ENCODE measurements at places on chromosomes 5 and 9. TPM values are rescaled to one million over a fixed set of nuclear protein-coding genes. Genes with fewer than 3 reads are reported as not detected.

- no peak for DNase-seq
These were observed 5.4 kb upstream of the SLC1A3 start for GRCh38 chr5:36600917-36601527.

- DNase-seq: no peak
These were observed 146.7 kb upstream of the COL5A1 start for GRCh38 chr9:134494905-134495304.

DNA sequence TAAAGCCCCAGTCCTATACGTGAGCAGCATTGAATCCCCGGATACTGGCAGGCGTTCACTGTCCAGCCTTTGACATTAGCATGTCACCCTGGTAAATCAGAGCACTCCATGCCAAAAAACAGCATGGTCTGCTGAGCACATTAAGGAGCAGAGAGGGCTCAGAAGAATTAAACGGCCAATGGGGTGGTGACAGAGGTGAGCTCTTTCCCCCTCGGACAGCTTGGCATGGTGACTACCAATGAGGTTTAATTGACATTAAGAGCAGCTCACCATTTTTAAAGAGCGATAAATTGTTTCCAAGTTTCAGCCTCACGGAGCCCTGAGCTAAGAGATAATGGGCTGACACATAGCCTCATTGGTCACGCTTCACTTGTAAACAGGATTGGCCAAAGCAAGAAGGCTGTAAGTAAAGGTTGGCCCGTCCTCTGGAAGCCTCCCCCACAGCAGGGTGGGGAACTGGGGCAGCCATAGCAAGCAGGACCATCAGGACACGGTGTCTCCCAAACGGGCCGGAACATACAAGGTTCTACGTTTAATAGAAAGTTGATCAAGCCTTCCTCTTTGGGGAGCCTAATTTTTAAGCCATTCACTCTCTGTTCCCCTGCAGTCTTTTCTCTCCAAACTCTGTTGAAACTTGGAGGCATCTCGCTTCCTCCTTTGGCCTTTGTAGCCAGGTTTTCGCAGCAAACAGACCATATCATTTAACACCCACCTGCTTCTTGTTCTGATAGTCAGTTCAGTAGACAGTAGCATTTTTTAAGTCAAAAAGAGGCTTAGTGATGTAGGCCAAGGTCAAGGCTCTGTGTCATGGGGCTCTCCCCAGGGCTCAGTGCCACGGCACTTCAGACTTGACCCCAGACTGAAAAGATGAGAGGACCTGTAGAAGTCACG is 25.9 kb downstream of the QRFP start:
- no peak for DNase-seq

GRCh38 chr5:378301-378891 is 56.9 kb downstream of the AHRR start:
- peak; percentile 32 for DNase-seq

- DNase-seq: no peak
These were observed 687.1 kb downstream of the TLE1 start for GRCh38 chr9:81002242-81002641.

- DNase-seq: no peak
These were observed 36.1 kb downstream of the FGF18 start for GRCh38 chr5:171455522-171455921.

TTC39B gene
- 18.6 TPM for total RNA-seq

- DNase-seq: peak; percentile 34
These were observed 8.2 kb upstream of the NIPAL4 start for GRCh38 chr5:157451806-157452205.

PROB1 gene
- total RNA-seq: 2.4 TPM

ENTPD2 gene
- 1.3 TPM for total RNA-seq

GRCh38 chr9:98550206-98550820 is 158.4 kb downstream of the GABBR2 start:
- DNase-seq: no peak

TAF11L10 gene
- not detected for total RNA-seq

GABRP gene
- total RNA-seq: 0.42 TPM

NUDT2 gene
- total RNA-seq: 18.7 TPM

GRCh38 chr9:99126312-99126711 is 21.4 kb downstream of the TGFBR1 start:
- DNase-seq: no peak

DNA sequence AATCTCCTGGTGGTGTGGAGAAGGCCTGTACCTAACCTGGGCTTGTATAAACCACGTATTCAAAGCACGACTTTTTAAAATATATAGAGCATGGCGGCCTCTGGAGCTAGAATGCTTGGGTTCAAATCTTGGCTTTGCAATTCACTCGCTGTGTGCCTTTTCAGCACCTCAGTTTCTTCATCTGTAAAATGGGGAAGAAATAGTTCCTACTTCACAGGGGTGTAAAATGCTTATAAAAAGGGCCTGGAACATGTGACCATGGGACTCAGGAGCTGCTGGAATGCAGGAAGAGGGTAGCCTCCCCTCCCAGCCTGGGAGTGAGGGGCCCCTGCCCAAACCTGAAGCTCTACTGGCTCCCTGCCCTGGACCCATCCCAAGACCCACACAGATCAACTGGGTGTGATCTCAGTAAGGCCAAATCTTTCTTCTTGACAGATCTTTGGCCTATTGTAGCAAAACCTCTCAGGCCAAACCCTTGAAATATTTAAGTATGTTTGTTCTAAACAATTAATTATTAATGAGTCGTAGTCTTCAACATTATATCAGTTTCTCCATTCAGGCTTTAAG is 269.0 kb downstream of the ZSWIM6 start:
- DNase-seq: no peak

DNA sequence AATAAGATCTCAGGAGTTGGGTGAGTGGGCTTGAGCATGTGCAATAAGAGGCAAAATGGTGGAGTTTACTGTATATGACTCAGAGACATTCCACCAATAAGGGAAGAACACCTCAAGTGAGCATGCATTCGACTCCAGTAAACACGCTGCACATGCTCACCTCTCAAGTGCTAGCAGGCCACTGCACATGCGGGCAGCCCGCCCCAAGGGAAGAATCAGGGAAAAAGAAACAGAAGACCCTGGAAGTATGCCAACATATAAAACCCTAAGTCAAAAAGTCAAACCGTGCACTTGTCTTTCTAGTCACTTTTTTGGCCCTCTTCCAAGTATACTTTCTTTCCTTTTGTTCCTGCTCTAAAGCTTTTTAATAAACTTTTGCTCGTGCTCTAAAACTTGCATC is 245.3 kb upstream of the RASA1 start:
- no peak for DNase-seq

SV2C gene
- total RNA-seq: 0.60 TPM

GRCh38 chr5:108818613-108819272 is 71.0 kb downstream of the FER start:
- no peak for DNase-seq

GRCh38 chr5:34005681-34006080 is 2.2 kb downstream of the AMACR start:
- DNase-seq: no peak

- DNase-seq: no peak
These were observed 145.4 kb downstream of the NMUR2 start for GRCh38 chr5:152259702-152260101.

DNA sequence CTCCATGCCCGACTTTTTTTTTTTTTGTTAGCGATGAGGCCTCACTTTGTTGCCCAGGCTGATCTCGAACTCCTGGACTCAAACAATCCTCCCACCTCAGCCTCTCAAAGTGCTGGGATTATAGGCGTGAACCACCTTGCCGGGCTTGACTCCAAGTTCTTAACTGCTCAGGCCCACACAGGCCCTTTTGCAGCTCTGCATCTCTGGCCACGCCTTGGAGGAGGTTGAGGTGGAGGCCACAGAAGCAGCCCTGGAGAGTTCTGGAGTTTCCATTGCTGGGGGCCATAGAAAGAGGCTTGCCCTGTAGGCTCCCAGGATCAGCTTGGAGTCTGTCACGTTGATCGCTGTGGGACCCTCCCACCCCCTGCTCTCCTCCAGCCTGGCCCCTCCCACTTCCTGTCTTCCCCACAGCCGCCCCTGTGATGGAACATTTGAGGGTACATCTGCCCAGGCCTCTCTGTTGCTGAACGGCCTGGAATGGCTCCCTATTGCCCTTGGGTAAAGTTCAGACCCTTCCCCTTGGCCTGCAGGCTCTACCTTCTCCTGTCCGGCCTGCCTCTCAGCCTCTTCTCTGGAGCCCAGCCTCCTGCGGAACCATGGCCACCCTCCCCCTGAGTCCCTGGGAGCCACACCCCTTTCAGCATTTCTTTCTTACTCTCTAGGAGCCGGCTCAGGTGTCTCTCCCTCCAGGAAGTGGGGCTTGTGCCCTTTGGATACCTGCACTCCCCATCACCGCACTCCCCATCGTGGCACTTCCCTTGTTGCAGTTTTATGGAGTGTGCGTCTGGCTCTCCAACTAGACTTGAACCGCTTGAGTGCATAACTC is 30.4 kb upstream of the IER5L start:
- DNase-seq: no peak

DNA sequence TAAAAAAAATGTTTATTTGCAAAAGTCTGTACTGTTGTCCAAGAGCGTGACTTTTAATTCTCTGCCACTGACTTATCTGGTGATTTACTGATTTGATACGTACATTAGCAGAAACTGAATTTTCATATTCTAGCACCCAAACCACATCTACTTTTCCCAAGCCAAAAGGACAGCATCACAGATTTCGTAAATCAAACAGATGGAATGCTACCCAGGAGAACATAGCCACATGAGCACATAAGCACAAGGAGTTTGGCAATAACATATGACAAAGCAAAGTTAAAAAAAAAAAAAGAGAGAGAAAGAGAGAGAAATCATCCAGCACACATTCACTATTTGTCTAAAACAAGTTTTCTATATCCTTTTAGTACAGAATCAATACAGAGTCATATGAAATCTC is 83.7 kb downstream of the HINT1 start:
- DNase-seq: no peak

EQTN gene
- 0.44 TPM for total RNA-seq

DNA sequence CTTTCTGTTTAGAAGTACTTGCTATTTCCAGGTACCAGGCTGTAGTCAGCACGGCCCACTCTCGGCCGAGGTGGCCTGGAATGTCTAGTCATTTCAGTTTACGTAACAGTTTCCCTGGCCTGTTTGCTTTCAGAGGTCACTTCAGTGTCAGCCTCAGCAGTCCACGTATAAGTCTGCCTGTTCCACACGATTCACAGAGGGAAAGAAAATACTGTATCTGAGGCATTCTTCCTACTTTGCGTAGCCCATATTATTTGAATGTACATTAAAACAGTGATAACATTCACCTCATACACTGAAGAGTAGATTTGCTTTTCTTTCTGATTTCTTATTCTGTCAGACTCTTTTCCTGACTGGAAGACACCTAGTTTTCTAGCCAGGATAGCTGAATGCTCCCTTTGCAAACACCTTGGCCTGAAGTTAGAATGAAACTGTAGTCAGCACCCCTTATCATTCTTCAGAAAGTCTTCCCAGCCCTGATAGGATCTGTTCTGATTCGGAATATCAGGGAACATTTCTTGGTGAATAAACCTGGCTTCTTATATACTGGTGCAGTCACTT is 140.9 kb downstream of the AOPEP start:
- peak; percentile 61 for DNase-seq

ARRDC1 gene
- total RNA-seq: 118 TPM

DNA sequence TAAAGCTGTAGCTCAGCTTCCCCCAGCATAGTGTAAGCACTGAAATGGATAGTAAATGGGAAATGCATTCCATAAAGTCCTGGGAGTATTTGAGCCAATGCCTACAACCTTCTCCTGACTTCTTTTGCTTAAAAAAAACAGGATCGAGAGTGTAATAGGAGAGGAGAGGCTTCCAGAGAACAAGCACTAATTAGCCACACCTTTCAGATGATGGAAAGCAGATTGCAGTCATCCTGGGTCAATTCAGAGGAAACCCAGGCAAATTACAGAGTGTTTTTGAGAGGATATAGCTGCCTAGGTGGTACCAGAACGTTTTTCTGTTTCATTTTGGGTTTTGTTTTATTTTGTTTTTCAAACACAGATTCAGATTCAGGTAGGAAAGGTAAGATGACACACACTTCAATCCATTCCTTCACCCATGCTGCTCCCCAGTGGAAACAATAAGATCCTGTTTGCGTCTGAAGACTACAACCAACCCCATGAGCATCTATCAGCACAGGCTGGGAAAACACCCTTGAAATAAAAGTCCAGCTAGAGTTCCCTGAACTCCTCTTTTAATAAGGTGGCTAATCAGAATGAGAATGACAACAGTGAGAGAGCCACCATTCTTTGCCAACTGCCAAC is 95.6 kb downstream of the RFK start:
- no peak for DNase-seq

SETX gene
- 67.6 TPM for total RNA-seq

- no peak for DNase-seq
These were observed 49.0 kb downstream of the NPR3 start for GRCh38 chr5:32760091-32760509.

GRCh38 chr5:54671681-54672080 is 154.1 kb downstream of the SNX18 start:
- DNase-seq: no peak

DNA sequence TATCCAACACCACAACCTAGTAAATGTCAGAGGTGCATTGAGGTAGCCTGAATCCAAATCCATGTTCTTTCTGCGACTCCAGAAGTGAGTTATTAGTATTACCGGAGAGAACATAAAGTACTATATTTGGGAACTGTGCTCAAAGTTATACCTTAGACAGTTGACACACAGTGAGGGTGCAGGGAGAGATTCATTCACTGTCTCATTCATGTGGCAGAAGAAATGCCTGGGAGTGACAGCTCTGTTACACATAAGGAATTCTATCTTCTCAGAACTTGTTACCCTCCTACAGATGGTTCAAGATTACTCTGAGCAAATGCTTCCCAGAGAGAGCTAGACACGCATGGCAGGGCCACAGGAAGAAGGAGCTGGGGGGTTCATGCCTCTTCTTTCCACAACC is 103.0 kb downstream of the ATP10B start:
- DNase-seq: no peak

DNA sequence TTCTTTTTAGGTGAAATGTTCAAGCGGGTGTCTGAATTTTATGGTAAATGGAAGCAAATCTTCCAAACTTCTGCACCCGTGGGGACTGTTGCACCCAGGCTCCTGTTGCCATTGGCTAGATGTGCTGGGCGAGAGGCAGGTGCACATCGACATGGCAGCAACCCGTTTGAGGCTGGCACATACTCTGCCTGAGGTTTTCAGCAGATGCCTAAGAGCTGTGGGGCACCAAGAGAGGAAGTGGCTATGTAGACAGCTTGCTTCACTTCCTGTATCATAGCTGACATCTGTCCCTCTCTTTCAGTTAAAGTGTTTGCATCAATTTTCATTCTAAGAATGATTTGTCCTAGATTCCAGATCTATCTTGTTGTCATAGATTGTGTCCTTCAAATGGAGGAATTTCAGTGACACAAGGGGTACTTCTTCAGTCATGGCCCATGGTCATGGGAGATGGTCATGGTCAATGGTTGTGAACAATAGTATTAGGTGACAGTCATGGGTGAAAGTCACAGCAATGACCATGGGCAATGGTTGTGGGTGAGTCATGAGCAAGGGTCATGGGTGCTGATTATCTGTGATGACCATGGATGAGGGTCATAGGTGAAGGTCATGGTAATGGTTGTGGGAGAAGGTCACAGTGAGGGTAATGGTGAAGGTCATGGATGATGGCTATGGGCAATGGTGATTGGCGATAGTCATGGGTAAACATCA is 115.1 kb upstream of the IRX4 start:
- DNase-seq: no peak

GRCh38 chr9:73038613-73039012 is 85.8 kb upstream of the ALDH1A1 start:
- peak; percentile 60 for DNase-seq

- no peak for DNase-seq
These were observed 55.6 kb downstream of the CFAP90 start for GRCh38 chr5:7795306-7795705.

- no peak for DNase-seq
These were observed 53.9 kb downstream of the TRIO start for GRCh38 chr5:14197056-14197455.

GRCh38 chr9:131324736-131325679 is 35.5 kb downstream of the PLPP7 start:
- no peak for DNase-seq

All from ureter (tissue), 1 donor.